ENCODE measurements at places on chromosomes 7 and 10.

DNA sequence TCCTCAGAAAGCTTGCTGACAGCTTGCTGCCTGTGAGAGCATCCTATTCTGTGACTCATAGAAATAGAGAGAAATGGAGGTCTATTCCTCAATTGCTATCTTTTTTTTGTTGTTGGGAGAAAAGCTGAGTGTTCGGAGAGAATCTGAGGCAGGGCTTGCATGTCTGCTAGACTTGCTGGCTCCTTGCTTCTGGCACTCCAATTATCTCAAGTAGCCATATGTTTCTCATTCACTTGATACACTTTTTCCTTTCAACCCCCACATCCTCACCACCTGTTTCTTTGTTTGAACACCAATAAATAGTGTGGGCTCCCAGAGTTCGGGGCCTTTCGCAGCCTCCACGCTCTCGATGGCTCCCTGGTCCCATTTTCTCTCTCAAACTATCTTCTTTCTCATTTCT, 172.2 kb downstream of the SH2D4B start:
- DNase-seq: no peak

DNA sequence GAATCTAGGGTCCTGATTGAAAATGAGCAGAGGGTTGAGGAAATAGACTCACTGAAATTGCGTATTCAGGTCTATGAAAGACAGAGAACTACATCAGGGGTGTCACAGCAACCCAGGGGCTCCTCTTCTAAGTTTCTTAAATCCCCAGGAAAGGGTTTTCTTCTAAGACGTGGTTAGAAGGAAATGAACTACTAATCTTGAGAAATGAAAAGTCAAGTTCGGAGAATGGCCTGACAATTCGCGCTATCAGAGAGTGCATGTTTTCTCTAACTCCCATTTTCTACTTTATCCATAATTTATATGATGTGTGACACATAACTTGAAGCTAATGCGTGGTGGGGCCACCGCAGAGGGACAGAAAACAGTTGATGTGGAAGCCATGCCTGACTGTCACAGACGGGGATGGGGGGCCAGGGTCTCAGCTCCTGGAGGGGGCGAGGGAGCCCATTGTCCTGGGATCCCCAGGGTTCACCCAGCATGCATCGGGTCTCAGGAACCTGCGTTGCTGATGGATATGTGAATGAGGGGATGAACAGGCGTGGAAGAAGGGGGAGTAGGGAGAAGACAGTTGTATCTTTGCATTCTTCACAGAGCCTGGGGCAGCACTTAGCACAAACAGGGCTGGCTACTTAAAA, 86.3 kb downstream of the PTPRE start:
- no peak for DNase-seq

- DNase-seq: no peak
These were observed 110.6 kb downstream of the KCNMA1 start for GRCh38 chr10:77526868-77527617.

DNA sequence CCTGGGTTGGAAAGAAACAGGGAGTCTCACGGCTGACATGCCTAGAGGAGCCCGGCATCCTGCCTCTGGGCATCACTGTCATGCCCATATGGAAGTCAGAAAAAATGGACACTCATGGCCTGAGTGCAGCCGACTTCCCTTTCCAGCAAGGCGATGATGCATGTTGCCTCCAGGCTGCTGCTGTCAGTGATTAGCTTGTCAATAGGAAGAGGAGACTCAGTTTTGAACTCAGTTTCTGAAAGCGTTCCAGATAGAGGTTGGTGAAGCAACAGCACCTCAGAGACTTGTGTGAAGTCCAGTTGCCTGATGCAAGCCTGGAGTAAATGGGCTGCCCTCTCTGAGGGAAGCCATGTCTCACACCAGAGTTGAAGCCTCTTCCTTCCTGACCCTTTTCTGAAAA, 148.4 kb downstream of the TPST1 start:
- DNase-seq: no peak

- no peak for DNase-seq
These were observed 806.1 kb downstream of the TNS3 start for GRCh38 chr7:46775776-46776175.

DNA sequence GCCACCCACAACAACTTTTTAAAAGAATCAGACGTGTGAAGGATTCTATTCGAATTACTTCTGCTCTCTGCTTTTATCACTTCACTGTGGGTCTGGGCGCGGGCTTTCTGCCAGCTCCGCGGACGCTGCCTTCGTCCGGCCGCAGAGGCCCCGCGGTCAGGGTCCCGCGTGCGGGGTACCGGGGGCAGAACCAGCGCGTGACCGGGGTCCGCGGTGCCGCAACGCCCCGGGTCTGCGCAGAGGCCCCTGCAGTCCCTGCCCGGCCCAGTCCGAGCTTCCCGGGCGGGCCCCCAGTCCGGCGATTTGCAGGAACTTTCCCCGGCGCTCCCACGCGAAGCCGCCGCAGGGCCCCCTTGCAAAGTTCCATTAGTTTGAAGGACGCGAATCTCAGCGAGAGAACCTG, 461 bp upstream of the HTRA1 start:
- no peak for DNase-seq

DNA sequence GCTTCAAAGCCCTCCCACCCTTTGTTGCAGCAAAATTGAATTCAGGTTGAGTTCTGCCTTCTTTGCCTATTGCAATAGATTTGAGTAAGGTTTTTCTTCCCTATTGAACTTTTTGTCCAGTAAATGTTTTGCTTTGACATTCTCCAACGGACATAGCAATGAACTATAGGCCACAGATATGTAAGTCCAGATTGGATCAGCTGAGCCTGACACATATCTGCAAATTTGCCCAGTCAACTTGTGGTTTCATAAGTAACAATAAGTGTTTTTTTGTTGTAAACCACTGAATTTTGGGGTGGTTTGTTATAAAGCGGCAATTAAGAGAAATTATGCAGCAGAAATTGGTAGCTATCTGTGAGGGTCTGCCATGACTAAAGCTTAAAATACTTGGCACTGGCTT, 332.1 kb upstream of the SORCS1 start:
- DNase-seq: no peak

GRCh38 chr7:145331522-145331921, 495.7 kb upstream of the TPK1 start:
- no peak for DNase-seq

DNA sequence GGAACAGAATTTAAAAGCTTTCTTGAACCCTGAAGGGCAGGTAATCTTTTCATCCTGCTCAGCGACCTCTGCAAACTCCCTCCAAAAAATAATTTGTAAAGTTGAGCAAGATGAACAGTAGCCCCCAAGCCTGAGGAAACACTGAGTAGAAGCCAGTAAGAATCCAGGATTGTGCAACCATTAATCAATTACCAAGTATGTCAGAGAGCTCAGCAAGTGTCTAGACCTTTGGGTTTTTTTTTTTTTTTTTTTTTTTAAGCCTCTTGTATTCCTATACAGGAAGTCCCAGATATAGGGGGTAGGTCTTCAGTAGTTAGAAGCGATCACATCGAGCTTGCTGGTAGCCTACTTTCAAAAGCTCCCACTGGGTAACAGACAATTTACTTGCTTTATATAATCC, 155.2 kb downstream of the DGKI start:
- DNase-seq: no peak

DNA sequence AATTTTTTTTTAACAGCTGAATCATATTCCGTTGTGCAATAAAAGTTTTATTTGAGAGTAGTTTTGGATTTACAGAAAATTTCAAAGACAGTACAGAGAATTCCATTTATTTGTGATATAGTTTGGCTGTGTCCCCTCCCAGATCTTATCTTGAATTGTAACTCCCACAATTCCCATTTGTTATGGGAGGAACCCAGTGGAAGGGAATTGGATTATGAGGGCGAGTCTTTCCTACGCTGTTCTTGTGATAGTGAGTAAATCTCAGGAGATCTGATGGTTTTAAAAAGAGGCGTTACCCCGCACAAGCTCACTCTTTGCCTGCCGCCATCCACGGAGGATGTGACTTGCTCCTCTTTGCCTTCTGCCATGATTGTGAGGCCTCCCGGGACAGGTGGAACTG, 228.0 kb upstream of the MAGI2 start:
- DNase-seq: no peak

GRCh38 chr7:43636093-43636492, 53.2 kb downstream of the STK17A start:
- DNase-seq: no peak

- DNase-seq: peak; percentile 33
These were observed 640 bp downstream of the ANKMY2 start for GRCh38 chr7:16644636-16645592.

DNA sequence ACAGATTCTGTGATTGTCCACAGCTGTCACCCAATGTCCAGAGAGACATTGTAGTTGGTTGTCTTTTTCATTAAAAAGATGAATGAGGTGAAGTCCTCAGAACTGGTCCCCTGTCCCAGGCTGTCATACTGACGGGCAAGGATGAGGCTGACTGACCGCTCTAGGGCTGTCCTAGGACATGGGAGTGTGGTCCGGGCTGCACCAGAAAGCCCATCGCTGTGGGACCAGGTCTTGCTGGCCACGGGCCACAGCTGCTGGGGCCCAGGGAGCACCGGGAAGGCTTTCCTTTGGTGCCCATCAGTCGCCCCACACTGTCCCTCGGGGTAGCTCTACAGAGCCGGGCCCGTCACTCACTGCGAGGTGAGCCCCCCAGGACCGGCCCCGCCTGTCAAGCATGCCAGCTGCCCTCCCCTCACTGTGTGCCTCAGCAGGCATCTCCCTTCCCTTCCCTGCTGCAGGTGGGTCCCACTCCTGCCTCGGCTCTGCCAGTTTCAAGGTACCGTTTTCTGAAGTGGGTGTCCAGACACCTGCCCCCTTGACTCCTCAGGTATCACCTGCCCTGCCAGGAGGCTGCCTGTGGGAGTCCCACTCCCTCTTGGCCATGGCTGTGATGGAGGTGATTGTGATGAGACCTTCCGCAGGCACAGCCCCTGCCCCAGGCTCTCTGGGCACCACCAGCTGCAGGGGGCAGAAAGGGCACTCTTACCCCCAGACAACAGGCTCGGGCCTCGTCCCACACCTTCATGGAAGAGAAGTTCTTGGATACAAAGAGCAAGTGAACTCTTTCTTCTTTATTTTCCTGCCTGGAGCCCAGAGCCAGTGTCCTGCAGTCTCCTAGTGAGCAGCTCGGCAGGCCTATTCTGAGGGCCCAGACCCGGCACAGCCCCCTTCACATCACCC, 21.7 kb downstream of the LRRC27 start:
- no peak for DNase-seq

DNA sequence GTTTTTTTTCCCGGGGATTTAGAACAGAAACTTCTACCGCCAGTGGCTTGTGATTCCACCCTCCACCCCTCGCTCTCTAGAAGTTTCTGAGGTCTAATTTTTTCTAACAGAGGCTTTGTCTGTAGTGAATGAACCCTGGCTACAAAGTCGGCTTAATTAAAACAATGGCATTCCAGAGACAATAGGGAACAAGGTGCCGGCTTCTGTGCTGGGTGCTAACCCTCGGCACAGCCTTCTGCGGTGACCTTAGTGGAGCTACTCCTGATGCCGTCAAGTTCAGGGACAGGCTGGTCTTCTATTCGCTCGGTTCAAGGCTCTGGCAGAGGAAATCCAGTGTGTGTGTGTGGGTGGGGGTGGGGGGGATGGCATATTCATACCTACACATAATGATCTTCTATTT, 32.1 kb upstream of the ENO4 start:
- DNase-seq: no peak

GRCh38 chr7:149872419-149873073, 1.2 kb upstream of the ATP6V0E2 start:
- no peak for DNase-seq

GRCh38 chr7:142385491-142386340, 127.9 kb upstream of the PRSS58 start:
- peak; percentile 16 for DNase-seq

DNA sequence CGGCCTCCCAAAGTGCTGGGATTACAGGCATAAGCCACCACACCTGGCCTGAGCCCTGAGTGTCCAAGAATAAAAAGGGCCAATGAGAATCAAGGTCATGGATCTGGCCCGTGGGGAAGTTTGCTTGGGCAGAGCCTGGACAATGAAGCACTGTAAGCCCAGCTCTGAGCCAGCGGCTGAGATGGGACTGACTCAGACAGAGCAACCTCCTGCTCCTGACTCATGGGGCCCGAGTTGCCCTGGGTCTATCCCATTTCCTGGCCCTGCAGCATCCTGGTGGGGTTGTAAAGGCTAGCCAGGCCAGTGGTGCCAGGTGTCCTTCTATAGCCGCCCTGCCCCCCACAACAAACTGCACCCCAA, 5.2 kb upstream of the MYH16 start:
- no peak for DNase-seq

- no peak for DNase-seq
These were observed 182.6 kb downstream of the FZD1 start for GRCh38 chr7:91446819-91447218.

- no peak for DNase-seq
These were observed 570.9 kb downstream of the CCSER2 start for GRCh38 chr10:84899268-84899667.

GRCh38 chr10:12351447-12351846, 2.1 kb downstream of the CAMK1D start:
- no peak for DNase-seq

DNA sequence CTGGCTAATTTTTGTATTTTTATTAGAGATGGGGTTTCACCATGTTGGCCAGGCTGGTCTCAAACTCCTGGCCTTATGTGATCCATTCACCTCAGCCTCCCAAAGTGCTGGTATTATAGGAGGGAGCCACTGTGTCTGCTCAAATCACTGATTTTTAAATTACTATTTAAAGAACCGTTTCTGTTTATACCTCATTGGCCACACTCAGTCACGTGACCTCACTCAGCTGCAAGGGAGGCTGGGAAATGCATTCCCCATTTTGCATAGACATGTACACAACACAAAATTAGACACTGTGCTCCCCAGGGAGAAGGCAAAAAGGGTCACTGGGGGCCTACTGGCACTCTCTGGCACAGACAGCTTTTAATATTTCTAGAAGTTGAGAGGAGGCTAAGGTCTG, 13.6 kb upstream of the CALU start:
- DNase-seq: no peak

DNA sequence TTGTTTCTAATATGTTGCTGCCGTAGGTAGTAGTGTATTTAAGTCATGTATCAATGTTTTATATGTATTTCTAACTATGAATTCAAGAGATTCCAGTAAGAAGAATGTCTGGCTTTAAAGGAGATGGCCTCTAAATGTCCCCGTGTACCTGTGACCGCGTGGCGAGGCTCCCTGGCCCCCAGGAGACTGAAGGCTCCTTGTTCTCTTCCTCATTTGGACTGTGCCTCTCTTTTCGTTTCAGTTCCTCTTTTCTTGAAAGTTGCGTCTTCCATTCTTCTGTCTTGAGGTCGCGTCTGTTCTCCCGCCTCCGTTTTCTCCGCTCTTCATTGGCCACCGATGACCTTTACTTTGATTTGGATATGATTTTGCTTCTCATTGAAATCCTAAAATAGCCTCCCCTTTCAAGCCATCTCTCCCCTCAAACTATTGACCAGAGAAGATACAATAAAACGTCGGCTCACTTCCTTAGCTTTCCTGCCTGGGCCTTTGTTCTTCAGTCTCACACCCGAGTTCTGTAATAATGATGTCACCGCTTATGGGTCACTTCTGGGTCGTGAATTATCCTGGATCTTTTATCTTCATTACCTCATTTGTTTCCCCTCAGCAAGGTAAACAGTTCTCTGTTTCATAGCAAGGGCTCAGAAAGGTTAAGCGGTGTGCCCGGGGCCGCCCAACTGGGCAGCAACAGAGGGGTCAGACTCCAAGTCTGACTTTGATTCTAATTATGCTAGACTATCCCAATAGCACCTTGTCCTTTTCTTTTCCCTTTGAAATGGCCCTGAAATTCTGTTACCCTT, 28.7 kb downstream of the WIPI2 start:
- DNase-seq: no peak
